ENCODE measurements at places on chromosomes 1 and 21.

DNA sequence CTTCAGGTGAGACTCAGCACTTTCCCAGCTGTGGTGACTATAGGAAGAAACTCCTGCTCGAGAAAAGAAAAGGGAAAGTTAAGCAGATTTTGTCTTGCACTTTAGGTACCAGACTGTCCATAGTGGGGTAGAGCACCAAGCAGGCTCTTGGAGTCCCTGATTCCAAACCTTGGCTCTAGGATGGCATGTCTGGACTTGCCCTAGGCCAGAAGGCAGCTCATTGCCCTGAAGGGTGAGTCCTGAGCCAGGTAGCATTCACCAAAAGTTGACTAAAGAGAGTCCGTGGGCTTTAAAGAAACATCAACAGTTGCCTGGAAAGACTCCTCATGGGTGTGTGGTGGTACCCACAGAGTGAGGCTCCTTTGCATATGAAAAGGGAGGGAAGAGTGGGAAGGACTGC, 145.2 kb upstream of the SNX7 start:
- DNase-seq, result no peak

- no peak for DNase-seq
Measured at GRCh38 chr1:155071701-155072100, 6.9 kb upstream of the EFNA3 start.

DNA sequence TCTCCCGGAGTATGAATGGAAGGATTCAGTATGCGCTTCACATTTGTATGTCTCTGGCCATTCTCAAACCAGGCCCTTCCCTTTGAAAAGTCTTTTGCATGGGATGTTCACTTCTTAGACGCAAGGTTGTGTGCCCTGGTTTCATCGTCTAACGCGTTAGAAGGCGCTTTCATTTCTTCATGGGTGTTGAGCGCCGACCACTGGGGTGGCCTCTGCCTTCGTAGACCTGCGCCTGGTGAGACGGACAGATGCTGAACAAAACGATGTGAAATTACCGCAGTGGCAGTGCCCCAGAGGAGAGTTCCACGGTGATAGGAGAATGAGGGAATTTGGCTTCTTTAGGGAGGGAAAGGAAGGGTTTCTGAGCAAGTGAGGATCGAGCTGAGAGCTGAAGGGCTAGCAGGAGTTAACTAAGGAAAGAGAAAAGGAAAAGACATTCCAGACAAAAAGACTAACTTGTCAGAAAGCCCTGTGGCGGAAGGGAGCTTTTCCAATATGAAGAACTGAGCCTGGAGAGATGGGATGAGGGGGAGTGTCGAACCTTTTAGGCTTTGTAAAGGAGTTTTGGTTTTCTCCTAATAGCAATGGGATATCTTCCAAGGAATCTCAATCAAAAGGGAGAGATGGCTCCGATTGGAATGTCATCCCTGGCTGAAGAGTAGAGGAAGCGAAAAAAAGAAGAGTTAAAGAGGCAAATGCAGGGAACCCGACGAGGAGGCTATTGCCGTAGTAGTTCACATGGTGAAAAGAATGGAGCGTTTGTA, 951 bp downstream of the GGPS1 start:
- DNase-seq, result peak; percentile 33

DNA sequence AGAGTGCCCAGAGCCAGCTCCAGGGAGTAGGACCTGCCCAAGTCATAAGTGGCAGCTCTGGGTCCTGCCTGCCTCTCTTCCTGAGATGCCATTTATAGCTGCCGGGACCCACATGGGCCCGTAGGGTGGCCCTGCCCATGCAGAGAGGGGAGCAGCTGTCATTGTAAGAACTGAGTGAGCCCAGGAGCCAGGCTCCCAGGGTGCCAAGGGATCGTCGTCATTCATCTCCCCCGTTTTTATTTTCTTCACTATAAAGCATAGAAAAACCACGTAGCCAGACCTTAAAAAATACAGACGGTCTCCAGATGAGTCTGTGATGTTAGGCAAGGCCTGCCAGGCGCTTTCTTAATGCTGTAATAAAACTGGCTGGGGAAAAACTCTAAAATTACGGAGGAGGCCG, 90.7 kb downstream of the IGSF21 start:
- DNase-seq, result no peak

DNA sequence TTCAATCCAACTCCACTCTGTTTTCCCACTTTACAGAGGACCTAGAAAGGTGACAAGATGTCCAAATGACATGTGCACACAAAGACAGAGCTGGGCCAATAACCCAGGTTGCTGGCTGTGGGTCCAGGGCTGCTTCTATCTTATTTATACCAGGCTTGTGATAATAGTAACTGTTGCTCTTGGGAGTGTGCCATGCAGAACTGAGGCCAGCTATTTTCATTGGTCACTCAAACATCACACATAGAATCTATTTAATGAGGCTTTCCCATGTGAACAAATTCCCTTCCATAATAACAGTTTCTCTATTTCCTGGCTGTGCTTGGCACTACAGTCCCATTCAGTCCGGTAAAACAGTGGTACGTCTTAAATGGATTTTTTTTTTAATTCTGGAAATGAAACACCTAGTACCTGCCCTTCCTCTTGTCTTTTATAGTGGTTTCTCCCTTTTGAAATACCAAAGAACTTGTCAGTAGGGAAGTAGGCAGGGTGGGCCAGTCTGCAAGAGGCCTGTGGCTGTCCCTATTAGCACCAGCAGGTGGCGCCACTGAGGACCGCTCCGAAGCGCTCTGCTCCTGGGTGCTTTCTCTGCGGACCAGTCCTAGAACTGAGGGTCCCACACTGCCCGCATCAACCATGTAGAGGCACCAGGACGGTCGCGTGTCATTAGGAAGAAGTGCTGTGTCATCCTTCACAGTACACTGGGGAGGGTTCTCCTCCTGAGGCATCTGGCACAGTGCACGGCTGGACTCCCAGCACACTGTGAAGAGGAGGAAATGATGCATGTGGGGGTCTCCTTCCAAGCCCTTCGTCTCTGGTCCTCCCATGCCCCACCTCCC, 52.1 kb downstream of the GPR161 start:
- DNase-seq, result peak; percentile 67

- DNase-seq, result no peak
Measured at GRCh38 chr21:39397646-39398385, 47.8 kb downstream of the LCA5L start.

- DNase-seq, result no peak
Measured at GRCh38 chr21:17598437-17598836, 14.3 kb downstream of the BTG3 start.

- no peak for DNase-seq
Measured at GRCh38 chr21:28822486-28823335, 170.0 kb downstream of the LTN1 start.

- DNase-seq, result no peak
Measured at GRCh38 chr1:151711951-151712350, 4.7 kb downstream of the CELF3 start.

DNA sequence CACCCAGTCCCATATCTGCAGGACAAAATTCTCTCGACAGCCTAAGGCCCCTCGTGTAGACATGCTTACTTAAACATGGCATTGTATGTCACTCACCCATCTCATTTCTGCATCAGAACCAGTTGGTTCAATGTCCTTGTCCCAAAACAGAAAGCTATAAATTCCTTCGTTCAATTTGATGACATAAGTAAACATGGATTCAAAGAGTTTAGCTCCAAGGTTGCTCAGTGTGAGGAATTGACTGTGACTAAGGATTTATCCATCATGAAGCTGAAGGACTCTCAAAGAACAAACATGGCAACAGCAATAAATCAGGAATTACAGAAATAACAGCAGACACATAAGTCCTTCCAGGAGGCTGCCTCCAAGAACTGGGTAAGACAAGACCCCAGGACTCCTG, 237.2 kb downstream of the TOMM20 start:
- DNase-seq, result no peak

GRCh38 chr1:106978477-106979322, 77.8 kb upstream of the PRMT6 start:
- no peak for DNase-seq

- DNase-seq, result no peak
Measured at GRCh38 chr1:32786856-32787255, 30.3 kb downstream of the YARS1 start.

DNA sequence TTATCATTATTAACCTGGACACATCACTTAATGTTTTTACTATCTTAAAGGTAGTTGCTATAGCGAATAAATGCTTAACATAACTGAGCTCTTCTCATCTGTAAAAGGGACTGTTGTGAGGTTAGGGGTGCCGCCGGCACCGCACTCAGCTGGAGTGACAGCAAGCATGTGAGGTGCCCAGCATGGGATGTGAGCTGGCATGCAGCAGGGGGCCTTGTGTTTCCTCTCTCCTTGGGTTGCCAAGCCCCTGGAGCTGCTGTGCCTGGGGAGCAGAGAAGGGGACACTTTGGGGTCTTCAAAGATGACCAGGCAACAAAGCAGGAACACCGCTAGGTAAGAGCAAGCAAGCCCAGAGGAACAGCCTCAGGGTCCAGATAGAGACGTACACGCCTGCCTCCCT, 2.1 kb upstream of the ZC3H12A start:
- DNase-seq, result no peak

- DNase-seq, result no peak
Measured at GRCh38 chr1:36456391-36456928, 6.2 kb upstream of the OSCP1 start.

GRCh38 chr1:226778657-226779058, 39.6 kb upstream of the ITPKB start:
- no peak for DNase-seq

DNA sequence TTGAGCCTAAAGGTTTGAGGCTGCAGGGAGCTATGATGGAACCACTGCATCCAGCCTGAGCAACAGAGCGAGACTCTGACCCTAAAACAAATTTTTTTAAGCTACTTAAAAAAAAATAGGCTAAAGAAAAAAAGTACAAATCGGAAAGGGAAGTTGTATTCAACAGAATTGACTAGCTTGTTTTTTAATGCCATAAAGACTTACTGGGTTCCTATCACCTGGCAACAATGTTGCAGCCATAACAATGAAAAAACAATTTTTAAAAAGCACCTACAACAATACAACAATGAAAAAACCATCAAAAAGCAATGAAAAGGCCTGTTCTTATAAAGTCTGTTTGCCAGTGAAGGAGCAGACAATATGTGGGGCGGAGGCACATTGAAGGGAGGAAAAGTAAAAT, 20.1 kb upstream of the PIGK start:
- DNase-seq, result no peak

GRCh38 chr1:217432339-217432738, 198.6 kb downstream of the GPATCH2 start:
- DNase-seq, result no peak

- no peak for DNase-seq
Measured at GRCh38 chr1:72280131-72280530, 2.2 kb downstream of the NEGR1 start.

DNA sequence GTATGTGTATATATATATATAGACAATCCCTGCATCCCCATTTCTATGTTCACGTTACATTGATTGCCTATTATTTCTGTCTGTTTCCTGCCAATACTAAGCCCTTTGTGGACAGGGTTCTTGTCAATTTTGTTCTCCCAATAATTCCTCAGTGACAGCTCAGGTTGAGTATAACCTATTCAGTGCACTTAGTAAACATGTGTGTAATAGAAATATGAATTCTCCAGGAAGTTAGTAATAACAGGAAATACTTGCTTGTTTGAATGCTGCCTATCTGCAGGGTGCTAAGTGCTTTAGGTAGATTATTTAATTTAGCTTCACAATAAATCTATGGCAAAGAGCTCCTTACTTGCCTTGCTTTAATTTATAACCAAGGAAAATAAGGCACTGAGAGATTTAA, 52.8 kb upstream of the PTGFR start:
- DNase-seq, result no peak

DNA sequence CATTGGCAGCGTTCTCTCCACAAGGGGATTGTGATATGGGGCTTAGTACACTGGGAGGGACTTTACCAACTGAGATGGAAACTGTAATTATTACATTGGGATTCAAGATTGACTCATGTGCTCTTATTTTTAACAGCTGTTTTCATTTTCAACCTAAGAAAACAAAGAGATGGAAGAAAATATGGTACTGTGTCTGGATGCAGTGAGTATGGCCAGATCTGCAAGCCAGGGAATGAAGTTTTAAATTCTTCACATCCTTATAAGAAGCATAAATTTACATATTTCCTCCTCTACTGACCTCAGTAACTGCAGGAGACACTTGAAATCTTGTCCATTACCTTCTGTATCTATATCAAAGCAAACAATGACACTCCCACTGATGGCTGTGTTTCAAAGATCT, 81.5 kb upstream of the EDEM3 start:
- no peak for DNase-seq

DNA sequence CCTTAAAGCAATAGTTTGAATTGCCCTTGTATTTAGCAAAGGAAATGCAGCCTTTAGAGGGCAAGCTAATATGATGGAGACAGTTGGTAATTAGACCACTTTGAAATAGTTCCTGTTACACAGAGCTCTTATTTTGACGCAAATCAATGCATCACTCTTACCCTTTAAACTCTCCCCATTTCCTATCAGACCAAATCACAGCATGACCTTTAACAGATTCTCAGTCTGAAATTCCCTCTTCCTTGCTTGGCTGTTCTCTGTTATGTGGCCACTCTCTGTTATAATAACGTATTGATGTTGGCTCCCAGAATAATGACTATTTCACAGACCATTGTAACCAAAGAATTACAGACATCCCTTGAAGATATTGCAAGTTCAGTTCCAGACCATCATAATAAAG, 66.9 kb upstream of the NGF start:
- DNase-seq, result no peak

- DNase-seq, result no peak
Measured at GRCh38 chr1:167656657-167657056, 26.6 kb downstream of the RCSD1 start.

- no peak for DNase-seq
Measured at GRCh38 chr1:22750685-22751051, 40.0 kb downstream of the EPHB2 start.

GRCh38 chr1:227885648-227886502, 61.9 kb downstream of the WNT9A start:
- peak; percentile 26 for DNase-seq

GRCh38 chr1:164765557-164765956, 206.6 kb downstream of the PBX1 start:
- no peak for DNase-seq

DNA sequence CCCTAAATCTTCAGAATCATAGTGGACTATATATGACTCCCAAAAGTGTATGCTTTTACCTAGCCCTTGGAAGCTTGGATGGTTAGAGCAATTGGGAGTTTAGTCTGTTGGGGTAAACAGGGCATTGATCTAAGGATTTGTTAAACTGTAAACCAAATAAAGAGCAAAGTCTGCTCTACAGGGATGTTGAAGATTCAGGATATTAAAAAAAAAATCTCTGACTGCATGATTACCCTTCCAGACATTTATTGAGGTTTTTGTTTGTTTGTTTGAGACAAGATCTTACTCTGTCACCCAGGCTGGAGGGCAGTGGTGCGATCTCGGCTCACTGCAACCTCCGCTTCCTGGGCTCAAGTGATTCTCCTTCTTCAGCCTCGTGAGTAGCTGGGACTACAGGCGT, 31.6 kb downstream of the PBX1 start:
- DNase-seq, result no peak

GRCh38 chr1:15989776-15990175, 13.9 kb upstream of the ZBTB17 start:
- no peak for DNase-seq

Data from stimulated activated CD4-positive, alpha-beta T cell treated with anti-CD3 and anti-CD28 coated beads, Interleukin-4, amount 100 ng/mL, for 1 hour (primary cell).